PC-3 (cell line): ENCODE measurements at places on chromosomes 1 and 21. TPM values are rescaled to one million over a fixed set of nuclear protein-coding genes. Genes with fewer than 3 reads are reported as not detected.

The WNT2B gene
- total RNA-seq = 0.46 and 0.55 TPM in 2 replicates

- no peak overlapping the region for H3K27ac ChIP-seq
- no peaks in the 10 kb centered on the region for H3K27me3 ChIP-seq
- H3K4me1 ChIP-seq = no peaks in the 10 kb centered on the region
- H3K4me3 ChIP-seq = no peak overlapping the region
- peak; percentile 49 for DNase-seq
These were observed 225.0 kb upstream of the PRMT6 start for GRCh38 chr1:106831511-106831910.

- no peak overlapping the region for H3K4me3 ChIP-seq
- peak overlapping the region; percentile 97 for H3K27ac ChIP-seq
- peaks cover 31% of the 10 kb centered on the region for H3K4me1 ChIP-seq
- H3K27me3 ChIP-seq = no peaks in the 10 kb centered on the region
- DNase-seq = peak; percentile 25
These were observed 6.0 kb downstream of the TFF1 start for GRCh38 chr21:42360317-42360716.

DNA sequence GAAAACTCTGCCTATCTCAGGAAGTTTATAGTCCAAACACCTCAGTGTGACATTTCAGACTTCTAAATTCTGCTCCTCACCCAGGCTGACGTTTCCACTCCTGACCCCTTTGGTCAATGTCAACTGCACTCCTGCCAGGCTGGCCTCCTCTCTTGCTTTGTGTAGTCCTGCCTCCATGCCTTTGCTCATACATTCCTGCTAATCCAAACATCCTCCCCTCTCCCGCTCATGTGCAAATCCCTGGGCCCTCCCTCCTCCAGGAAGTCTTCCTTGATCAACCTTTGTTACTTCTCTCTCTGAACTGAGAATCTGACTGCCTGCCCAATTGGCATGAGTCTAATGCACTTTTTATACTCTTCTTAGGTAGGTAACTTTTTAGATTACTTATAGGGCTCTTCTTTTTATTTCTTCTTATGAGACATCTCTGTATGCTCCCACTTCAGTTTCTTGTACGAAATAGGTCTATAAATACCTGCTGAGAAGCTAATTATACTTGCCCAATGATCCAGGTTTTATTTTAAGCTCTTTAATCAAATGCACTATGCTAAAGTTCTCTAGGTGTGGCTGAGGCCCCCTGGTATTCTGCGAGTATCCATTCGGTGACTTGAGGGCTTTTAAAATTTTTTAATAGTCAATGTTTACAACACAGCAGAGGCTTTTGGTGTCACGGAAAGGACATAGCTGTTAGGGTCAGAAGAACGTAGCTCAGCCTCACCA lies 128.1 kb downstream of the PLXNA2 start:
- no peaks in the 10 kb centered on the region for H3K27me3 ChIP-seq
- H3K36me3 ChIP-seq = no peaks in the 10 kb centered on the region
- no peak overlapping the region for H3K27ac ChIP-seq
- no peak for DNase-seq
- peaks cover 16% of the 10 kb centered on the region for H3K4me1 ChIP-seq

DNA sequence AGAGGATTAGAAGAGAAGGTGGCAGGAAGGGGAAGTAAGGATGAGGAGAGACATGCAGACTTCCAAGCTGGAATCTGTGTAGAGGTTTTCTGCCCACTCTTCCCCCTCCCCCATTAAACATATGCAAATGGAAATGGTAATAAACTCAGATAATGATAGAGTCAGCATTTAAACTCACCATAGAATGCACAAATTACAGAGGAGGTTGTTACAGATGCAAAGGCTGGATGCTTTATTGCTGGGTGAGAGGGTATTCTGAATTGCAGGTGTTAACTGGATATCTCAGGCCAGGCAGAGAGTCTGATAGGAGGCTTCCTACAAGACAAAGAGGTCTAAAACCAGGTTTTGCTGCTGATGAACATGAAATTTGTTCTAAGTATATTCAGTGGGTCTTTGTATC lies 372.5 kb downstream of the SEC16B start:
- H3K4me3 ChIP-seq = no peak overlapping the region
- no peaks in the 10 kb centered on the region for H3K4me1 ChIP-seq
- no peaks in the 10 kb centered on the region for H3K36me3 ChIP-seq
- no peak for DNase-seq
- no peak overlapping the region for H3K27ac ChIP-seq

The SDE2 gene
- 26.1 and 30.2 TPM in 2 replicates for total RNA-seq

The CLDN19 gene
- 0.17 TPM in 1 of 2 replicates, not detected in the other for total RNA-seq

DNA sequence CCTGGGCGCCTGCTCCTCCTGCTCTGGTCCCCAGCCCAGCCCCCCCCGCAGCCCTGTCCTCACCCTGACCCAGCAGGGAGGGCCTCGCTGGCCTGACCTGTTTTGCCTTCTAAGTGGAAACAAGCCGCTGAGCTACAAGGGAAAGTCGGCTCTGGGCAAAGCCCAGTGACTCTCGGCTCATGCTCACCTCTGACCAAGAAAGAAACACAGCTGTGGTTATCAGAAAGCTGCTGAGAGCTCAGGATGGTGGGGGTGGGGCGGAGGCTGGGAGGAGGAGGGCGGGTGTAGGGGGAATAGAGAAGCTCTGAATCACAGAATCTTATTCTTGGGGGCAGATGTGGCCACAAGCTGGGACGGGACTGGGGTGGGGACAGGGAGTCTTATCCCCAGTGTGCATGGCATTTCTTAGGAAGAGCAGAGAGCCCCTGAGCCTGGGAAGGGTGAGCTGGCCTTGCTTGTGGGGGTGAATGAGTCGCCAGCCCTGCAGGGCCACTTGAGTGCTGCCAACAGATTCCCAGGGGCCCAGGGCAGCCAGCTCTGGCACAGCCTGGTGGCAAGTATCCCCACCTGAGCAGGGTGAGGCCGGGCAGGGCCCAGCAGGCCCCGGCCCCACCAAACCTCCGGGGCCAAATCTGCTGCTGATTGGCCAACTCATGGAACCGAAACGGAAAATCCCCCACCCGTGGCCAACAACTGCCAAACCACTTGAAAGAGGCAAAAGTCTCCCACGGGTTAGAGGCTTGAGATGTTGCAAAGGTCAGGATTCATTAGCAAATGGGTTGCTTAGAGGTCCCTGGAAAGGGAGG lies 120.6 kb downstream of the SPSB1 start:
- no peak overlapping the region; the same call in 1 of the 2 replicates for H3K4me3 ChIP-seq
- peak; percentile 85 for DNase-seq
- no peaks in the 10 kb centered on the region for H3K27me3 ChIP-seq
- H3K4me1 ChIP-seq = peaks cover 19% of the 10 kb centered on the region

GRCh38 chr1:180969434-180969833 lies 53.2 kb downstream of the STX6 start:
- no peak overlapping the region for H3K4me3 ChIP-seq
- H3K4me1 ChIP-seq = no peaks in the 10 kb centered on the region
- H3K27ac ChIP-seq = no peak overlapping the region
- H3K27me3 ChIP-seq = no peaks in the 10 kb centered on the region

DNA sequence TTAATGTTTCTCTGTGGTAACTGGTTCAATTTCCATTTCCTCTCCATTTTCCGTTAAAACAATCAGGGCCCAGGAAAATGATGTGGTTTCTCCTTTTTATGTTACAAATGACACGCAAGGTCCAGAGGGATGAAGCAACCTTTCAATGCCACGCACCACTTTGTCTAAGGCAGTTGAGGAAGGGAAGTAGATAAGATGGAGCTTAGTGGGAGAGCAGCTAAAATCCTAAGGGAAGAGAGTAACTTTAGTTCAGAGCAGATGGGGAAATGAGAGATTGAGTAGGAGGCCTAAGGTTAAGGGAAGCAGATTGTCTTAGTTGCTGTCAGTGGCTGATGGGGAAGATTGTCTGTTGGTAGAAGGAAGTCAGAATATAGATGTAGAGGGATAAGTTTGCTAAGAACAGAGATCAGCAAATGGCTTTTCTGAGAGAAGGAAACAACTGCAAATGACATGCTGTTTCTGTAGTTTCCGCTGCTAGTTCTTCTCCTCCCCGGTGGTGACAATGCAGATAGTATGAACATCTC lies 660 bp downstream of the CD1C start:
- DNase-seq = no peak
- H3K4me3 ChIP-seq = no peak overlapping the region
- no peaks in the 10 kb centered on the region for H3K4me1 ChIP-seq
- no peaks in the 10 kb centered on the region for H3K36me3 ChIP-seq

DNA sequence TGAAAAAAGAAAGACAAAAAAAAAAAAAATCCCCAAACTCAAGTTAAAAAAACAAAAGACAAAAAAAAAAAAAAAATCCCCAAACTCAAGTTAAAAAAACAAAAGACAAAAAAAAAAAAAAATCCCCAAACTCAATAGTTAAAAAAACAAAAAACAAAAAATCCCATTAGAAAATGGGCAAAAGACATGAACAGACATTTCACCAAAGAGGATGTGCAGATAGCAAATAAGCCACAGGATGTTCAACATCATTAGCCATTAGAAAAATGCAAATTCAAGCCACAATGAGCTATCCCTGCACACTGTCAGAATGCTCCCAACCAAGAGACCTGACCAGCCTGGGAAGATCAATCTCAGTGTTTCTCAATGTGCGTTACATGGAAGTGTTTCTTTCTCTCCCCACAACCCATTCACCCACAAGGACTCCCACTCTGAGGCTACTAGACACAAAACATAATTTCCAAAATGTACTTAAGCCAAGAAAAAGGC lies 33.9 kb downstream of the MRAP start:
- H3K36me3 ChIP-seq = peaks cover 83% of the 10 kb centered on the region
- no peaks in the 10 kb centered on the region for H3K27me3 ChIP-seq
- no peak overlapping the region for H3K27ac ChIP-seq
- no peaks in the 10 kb centered on the region for H3K4me1 ChIP-seq
- DNase-seq = no peak

- H3K27ac ChIP-seq = no peak overlapping the region
- DNase-seq = peak; percentile 62
These were observed 23.5 kb downstream of the ANGPTL1 start for GRCh38 chr1:178847396-178847849.

- DNase-seq = no peak
- H3K27me3 ChIP-seq = peaks cover 51% of the 10 kb centered on the region
These were observed 140.6 kb upstream of the GRIK3 start for GRCh38 chr1:37174876-37175275.

DNA sequence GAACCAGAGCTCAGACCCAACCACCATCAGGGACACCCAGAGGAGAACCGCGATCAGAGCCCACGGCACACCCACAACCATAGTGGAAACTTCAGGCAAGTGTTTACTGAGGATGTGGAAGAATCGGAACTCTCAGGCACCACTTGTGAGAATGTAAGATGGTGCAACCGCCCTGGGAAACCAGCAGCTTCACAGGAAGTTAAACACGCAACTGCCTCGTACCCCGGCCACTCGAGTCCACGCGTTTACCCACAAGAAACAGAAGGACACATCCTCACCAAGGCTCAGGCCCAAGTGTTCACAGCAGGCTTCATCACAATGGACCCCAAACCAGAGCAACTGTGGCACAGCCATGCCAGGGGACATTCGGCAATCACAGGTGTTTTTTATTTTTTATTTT lies 51.4 kb upstream of the COL6A2 start:
- H3K4me3 ChIP-seq = no peak overlapping the region
- no peak overlapping the region for H3K27ac ChIP-seq
- H3K4me1 ChIP-seq = peaks cover 30% of the 10 kb centered on the region
- H3K27me3 ChIP-seq = no peaks in the 10 kb centered on the region
- no peak for DNase-seq

The RGL1 gene
- total RNA-seq = 1.5 and 1.9 TPM in 2 replicates

The CNR2 gene
- not detected in 2 replicates for total RNA-seq

- H3K36me3 ChIP-seq = no peaks in the 10 kb centered on the region
- no peak overlapping the region for H3K27ac ChIP-seq
- no peak for DNase-seq
These were observed 227.5 kb downstream of the HMCN1 start for GRCh38 chr1:185961664-185962063.

- peak overlapping the region; percentile 66 for H3K27ac ChIP-seq
- DNase-seq = peak; percentile 90
- peak overlapping the region; percentile 12; the same call in 1 of the 2 replicates for H3K4me3 ChIP-seq
- H3K4me1 ChIP-seq = peaks cover 27% of the 10 kb centered on the region
These were observed 30.5 kb upstream of the LRIG2 start for GRCh38 chr1:113042285-113043143.

GRCh38 chr1:228767636-228768354 lies 32.5 kb downstream of the RHOU start:
- H3K27me3 ChIP-seq = peaks cover 79% of the 10 kb centered on the region
- no peak overlapping the region for H3K4me3 ChIP-seq
- no peaks in the 10 kb centered on the region for H3K4me1 ChIP-seq
- no peak overlapping the region for H3K27ac ChIP-seq
- no peaks in the 10 kb centered on the region for H3K36me3 ChIP-seq

DNA sequence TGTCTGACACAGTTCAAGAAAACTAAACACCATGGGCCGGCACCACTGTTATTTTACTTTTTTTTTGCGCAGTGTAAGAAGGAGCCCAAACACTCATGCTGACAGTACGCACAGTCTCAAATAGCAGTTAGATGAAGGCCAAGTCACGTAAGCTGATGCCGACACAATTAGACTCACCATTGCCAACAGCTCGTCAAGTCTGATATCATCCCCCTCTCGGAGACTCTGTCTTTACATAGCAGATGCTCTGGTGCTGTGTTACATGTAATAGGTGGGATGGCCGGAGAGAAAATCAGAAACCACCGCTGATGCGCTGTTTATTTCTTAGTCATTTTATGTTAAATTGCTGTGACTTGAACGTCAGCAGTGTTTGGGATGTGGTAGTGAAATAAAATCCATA lies 49.3 kb downstream of the TGFB2 start:
- DNase-seq = no peak
- peaks cover 27% of the 10 kb centered on the region for H3K4me1 ChIP-seq
- H3K27ac ChIP-seq = no peak overlapping the region
- H3K36me3 ChIP-seq = peaks cover 24% of the 10 kb centered on the region

The DHRS3 gene
- 105 and 116 TPM in 2 replicates for total RNA-seq

GRCh38 chr1:30450148-30450817 lies 273.1 kb downstream of the MATN1 start:
- H3K27me3 ChIP-seq = no peaks in the 10 kb centered on the region
- no peak overlapping the region for H3K4me3 ChIP-seq
- H3K36me3 ChIP-seq = no peaks in the 10 kb centered on the region
- H3K4me1 ChIP-seq = no peaks in the 10 kb centered on the region

The AMPD1 gene
- not detected in 2 replicates for total RNA-seq

DNA sequence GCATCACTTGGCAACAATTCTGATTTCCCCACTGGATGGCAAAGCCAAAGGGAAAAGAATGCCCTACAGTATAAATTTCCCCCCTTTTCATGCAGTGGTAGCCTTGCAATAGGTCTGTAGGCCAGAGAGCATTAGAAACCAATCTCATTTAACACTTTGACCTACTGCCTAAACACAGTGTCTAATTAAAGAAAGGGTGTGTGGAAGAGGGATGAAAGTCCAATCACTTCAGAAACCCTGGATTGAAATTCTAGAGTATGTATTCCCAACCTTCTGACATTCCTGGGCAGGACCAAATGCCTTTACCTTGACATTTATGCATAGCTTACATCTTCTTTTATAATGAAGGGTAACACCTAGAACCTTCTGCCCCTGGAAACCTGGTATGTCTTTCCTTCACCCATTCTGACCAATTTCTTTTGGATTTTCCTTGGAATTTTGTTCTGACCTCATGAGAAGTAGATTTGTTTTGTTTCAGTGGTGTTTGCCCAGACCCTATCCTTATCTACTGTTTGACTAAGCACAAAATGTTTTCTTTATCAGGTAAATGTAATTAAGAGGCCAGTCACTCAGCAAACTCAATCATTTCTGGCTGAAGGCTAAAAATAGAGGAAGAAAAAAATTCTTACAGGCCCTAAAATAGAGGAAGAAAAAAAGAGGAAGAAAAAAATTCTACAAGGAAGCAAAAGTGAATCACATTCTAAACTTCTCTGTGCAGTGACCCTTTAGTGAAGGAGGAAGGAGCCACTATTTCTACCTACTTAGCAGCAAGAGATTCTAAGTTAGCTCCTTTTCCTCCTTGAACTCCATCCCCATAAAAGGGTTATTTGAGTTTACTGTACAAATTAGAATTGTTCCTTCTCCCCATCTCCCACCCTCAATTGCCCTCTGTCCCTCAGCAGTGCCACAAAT lies 129.5 kb upstream of the DSCAM start:
- no peaks in the 10 kb centered on the region for H3K4me1 ChIP-seq
- H3K27ac ChIP-seq = no peak overlapping the region
- no peaks in the 10 kb centered on the region for H3K27me3 ChIP-seq
- DNase-seq = no peak
